Pons (tissue), 1 donor: ENCODE measurements at places on chromosomes 16 and 17.

GRCh38 chr17:1043601-1044251, 46.8 kb downstream of the TIMM22 start:
- DNase-seq = no peak

DNA sequence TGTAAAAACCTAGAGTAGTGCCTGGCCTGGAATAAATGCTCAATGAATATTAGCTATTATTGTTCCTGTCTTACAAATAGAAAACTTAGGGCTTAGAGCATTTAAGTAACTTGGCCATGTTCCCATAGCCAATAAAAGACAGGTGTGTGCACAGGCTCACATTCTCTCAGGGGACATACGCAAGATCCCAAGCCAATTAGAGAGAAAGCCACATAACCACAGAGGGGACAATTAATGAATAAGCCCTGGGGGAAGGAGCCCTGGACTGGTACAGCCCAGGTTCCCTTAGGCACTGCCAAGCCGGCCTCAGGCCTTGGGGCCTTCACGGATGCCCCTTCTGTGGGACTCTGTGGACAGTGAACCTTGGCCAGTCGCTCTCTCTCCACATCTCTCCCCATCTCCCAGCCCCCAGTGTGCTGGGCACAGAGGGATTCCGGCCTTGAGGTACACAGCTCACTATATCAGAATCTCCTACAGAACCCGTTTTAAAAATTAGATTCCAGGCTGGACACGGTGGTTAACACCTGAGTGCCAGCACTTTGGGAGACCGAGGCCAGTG, 27.3 kb upstream of the ABCC12 start:
- DNase-seq = no peak

DNA sequence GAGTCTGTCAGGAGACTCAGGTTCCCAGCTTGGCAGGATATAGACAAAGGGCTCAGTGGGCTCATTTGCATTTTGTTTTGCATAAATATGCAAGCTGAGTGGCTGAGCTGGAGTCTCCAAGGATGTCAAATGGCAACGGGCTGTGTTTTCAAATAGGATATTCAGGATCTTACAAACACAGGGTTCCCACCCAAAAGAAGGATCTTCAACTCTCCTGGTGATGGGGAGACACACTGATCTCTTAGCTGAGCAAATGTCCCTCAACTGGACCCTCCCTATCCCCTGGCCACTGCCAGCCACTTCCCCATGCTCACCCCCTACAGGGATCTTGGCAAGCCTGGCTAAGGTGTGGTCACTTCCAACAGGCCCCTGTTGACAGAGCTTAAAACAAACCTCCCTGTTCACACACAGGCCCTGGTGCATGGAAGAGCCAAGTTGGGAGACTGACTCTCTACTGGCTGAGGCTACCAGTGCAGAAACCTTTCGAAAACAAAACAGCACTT, 61.6 kb downstream of the SOX9 start:
- DNase-seq = no peak

DNA sequence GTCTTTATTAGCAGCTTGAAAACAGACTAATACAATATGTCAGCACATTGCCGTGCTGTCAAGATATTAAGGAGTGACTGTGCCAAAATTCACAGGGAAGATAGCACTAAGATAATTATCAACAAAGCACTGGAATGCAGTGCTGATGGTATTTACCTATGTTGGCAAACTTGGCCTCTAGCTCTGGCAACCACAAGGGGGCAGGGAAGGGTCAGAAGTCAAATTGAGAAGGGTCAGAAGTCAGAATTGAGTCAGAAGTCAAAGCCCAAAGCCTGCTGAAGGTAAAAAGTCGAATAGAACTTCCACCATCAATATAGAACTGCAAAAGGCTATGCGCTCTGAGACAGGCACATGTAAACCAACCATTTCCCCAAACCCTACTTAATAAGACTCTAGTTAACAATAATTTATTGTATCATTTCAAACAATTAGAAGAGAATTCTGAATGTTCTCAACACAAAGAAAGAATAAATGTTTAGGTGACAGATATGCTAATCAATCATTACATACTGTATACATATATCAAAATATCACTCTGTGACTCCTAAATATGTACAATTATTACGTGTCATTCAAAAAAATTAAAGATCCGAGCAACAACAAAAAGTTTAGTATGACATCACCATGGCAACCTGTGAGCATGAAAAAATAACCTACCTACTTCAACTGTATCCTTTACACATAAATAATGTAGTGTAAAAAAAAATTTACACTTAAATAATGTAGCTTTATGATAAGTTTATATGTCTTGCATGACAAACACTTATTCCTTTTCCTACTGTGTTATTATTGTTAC, 916.1 kb downstream of the KCNJ2 start:
- DNase-seq = peak; percentile 14

DNA sequence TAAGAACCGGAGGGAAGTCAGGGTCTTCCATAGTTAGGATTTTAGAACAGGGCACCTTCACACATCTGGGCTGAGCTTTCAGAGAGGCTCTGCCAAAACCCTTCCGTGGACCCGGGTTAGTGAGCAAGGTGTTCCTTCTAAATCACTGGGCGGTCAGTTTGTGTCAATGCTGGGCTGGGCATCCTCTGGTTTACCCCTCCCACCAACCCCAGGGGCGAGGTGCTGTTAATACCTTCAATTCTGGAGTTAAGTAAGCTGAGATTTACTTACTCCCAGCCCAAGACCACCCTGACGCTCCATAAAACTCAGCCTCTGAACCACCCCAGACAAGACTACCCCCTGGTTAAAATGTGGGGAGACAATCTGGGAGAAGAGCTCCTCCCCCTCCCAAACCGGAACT, 1.0 kb downstream of the TMEM92 start:
- DNase-seq = no peak

DNA sequence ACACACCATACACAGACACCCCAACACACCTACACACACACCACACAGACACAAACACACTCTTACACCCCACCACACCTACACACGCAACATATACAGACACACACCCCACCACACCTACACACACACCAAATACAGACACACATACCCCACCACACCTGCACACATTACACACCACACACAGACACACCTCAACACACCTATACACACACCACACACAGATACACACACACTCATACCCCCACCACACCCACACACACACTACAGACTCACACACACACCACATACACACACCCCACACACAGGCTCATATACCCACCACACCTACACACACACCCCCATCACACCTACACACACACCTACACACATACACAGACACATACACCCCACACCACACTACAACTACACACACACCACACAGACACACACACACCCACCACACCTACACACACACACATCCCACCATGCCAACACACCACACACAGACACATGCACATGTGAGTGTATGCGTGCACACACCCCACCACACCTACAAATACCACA, 31.4 kb downstream of the GPT2 start:
- no peak for DNase-seq

DNA sequence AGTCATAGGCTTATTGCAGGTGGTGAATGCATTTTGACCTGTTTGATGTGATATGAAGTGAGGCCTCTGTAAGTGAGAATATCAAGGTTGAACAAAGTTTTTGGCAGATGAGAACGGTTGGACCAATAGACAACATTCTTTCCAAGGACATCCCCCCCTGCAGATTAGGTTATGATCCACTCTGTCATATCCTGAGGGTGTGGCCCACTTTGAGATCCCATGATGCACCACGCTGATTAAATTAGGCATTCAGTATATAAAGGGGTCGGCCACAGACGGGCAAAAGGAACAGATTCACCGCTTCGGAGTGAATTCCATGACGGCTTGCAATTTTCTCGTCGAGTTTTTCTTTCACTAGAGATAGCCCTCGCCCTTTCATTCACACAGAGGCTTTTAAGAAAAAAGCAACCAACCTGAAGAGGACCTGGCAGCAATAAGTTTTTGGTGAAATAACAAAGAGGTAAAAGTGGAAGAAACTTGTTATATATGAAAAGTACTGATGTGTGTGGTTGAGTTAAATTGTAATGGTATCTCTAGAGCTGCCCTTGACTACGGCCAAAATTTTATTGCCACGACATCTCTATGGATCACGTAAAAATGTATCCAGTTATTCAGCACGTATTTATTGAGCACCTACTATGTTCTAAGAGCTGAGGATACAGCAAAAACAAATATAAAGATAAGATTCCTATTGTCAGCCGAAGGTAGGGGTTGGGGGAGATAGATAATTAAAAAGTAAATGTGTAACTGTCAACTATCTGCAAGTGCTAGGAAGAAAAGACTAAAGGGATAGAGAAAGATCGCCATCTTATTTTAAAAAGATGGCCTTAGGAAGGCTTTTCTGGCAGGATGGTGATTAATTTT, 1.7 kb upstream of the RBBP6 start:
- DNase-seq = no peak

DNA sequence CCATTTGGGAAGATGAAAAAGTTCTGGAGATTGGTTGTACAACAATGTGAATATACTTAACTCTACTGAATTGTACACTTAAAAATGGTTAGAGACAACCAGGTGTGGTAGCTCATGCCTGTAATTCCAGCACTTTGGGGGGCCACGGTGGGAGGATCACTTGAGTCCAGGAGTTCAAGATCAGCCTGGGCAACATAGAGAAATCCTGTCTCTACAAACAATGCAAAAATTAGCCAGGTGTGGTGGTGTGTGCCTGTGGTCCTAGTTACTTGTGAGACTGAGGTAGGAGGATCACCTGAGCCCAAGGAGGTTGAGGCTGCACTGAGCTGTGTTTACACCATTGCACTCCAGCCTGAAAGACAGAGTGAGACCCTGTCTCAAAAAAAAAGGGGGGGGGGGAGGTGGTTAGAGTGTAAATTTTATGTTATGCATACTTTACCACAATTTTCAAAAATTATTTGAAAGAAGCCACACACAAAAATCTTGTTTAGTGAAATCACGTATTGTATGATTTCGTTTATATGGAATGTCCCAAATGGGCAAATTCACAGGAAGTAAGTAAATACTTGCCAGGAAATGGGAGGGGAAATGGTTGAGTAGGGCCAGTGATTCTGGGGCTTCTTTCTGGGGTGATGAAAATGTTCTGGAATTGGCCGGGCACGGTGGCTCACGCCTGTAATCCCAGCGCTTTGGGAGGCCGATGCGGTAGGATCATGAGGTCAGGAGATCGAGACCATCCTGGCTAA, 37.1 kb upstream of the AMZ2 start:
- no peak for DNase-seq

GRCh38 chr16:80500116-80500859, 40.5 kb upstream of the DYNLRB2 start:
- no peak for DNase-seq

- no peak for DNase-seq
Measured at GRCh38 chr16:70152578-70153302, 20.8 kb upstream of the CLEC18C start.

DNA sequence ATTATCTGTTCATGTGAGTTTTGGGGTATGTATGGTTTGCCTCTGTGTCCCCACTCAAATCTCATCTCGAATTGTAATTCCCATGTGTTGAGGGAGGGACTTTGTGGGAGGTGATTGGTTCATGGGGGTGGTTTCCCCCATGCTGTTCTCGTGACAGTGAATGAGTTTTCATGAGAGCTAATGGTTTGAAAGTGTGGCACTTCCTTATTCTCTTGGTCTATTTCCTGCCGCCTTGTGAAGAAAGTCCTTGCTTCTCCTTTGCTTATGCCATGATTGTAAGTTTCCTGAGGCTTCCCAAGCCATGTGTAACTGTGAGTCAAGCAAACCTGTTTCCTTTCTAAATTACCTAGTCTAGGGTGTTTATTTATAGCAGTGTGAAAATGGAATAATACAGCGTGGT, 128.1 kb upstream of the HS3ST4 start:
- no peak for DNase-seq

- DNase-seq = no peak
Measured at GRCh38 chr17:43755389-43755875, 3.2 kb downstream of the SOST start.

- DNase-seq = no peak
Measured at GRCh38 chr16:76265434-76266045, 11.7 kb upstream of the CNTNAP4 start.
